ENCODE measurements at places on chromosomes 6 and 20.

GRCh38 chr6:29071831-29072723 is 15.0 kb downstream of the OR2B3 start:
- no peak overlapping the region for H3K27ac ChIP-seq
- no peaks in the 10 kb centered on the region for H3K4me1 ChIP-seq
- H3K36me3 ChIP-seq = no peaks in the 10 kb centered on the region
- H3K4me3 ChIP-seq = no peak overlapping the region
- H3K27me3 ChIP-seq = no peaks in the 10 kb centered on the region

DNA sequence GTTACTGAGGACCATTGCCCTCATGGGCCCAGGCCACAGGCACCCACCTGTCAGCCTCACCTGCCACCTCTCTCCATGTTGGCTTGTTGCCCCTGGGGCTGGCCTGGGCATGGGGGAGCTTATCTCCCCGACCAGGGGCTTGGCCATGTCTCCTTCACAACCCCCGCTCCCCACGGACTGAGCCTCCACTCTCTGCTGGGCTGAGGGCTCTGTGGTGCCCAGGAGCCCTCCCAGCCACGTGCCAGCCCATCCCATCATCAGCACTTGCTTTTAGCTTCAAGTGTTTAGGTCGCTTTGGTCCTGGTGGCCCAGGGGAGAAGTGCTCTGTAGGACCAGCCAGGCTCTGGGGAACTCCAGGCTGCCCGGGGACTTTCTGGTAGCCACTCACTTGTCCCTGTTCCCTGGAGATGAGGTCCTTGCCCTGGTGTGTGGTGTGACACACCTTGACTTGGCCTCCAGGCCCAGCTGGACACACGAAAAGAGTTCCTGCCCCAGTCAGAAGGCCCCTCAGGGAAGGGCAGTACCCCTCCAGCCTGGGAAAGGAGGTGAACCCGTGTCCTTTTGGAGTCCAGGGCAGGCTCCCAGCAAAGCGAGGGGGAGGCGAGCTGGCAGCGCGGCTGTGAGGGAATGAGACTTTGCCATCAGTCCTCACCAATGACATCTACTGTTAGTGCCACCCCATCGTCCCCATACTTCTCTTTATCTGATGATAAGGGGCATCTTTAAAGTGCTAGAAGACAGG is 352.6 kb downstream of the ZFAND3 start:
- H3K4me1 ChIP-seq = no peaks in the 10 kb centered on the region
- DNase-seq = no peak
- H3K4me3 ChIP-seq = no peak overlapping the region
- no peak overlapping the region for H3K27ac ChIP-seq
- H3K36me3 ChIP-seq = no peaks in the 10 kb centered on the region

- H3K4me1 ChIP-seq = no peaks in the 10 kb centered on the region
- H3K4me3 ChIP-seq = no peak overlapping the region
- no peaks in the 10 kb centered on the region for H3K36me3 ChIP-seq
- no peak for DNase-seq
- H3K27me3 ChIP-seq = no peaks in the 10 kb centered on the region
Observed at GRCh38 chr6:167708501-167709094, 118.1 kb upstream of the AFDN start.

GRCh38 chr6:36605560-36606391 is 11.6 kb downstream of the SRSF3 start:
- H3K27me3 ChIP-seq = no peaks in the 10 kb centered on the region
- no peak overlapping the region for H3K4me3 ChIP-seq
- H3K36me3 ChIP-seq = no peaks in the 10 kb centered on the region
- H3K27ac ChIP-seq = peak overlapping the region; percentile 60
- peaks cover 9% of the 10 kb centered on the region for H3K4me1 ChIP-seq

- no peak for DNase-seq
- H3K27ac ChIP-seq = no peak overlapping the region
Observed at GRCh38 chr6:129393654-129394053, 316.3 kb downstream of the ARHGAP18 start.

GRCh38 chr20:37534401-37535157 is 6.9 kb upstream of the BLCAP start:
- H3K4me1 ChIP-seq = no peaks in the 10 kb centered on the region
- H3K36me3 ChIP-seq = no peaks in the 10 kb centered on the region
- no peak overlapping the region for H3K27ac ChIP-seq
- no peak for DNase-seq
- no peak overlapping the region for H3K4me3 ChIP-seq

DNA sequence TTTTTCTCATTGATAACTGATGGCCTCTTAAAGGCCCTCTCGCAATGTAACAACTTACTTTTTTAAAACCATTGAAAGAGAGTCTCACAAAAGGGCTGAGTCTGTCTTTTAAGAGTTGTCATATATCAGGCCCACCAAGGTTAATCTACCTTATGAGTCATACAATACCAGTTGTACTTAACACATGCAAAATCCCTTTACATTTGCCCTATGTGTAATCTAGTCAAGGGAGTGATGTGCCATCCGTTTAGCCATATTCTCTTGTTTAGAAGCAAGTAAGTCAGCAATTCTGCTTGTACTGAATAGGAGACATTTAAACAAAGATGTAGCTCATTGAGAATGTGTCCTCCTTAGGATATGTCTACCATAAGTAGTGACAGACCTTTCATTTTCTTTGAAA is 143.7 kb downstream of the TENT5A start:
- no peak overlapping the region for H3K27ac ChIP-seq
- H3K4me1 ChIP-seq = no peaks in the 10 kb centered on the region
- no peak overlapping the region for H3K4me3 ChIP-seq
- no peaks in the 10 kb centered on the region for H3K27me3 ChIP-seq
- DNase-seq = no peak

- H3K27ac ChIP-seq = peak overlapping the region; percentile 70
- H3K27me3 ChIP-seq = no peaks in the 10 kb centered on the region
- H3K4me1 ChIP-seq = no peaks in the 10 kb centered on the region
- no peak overlapping the region for H3K4me3 ChIP-seq
- no peaks in the 10 kb centered on the region for H3K36me3 ChIP-seq
Observed at GRCh38 chr6:34610819-34611477, 54.8 kb upstream of the SPDEF start.

- H3K36me3 ChIP-seq = no peaks in the 10 kb centered on the region
- H3K4me1 ChIP-seq = no peaks in the 10 kb centered on the region
- H3K4me3 ChIP-seq = no peak overlapping the region
- no peak overlapping the region for H3K27ac ChIP-seq
Observed at GRCh38 chr6:139642346-139642745, 267.9 kb upstream of the CITED2 start.

- H3K27ac ChIP-seq = no peak overlapping the region
- H3K27me3 ChIP-seq = no peaks in the 10 kb centered on the region
- no peak for DNase-seq
- no peaks in the 10 kb centered on the region for H3K36me3 ChIP-seq
Observed at GRCh38 chr6:142518126-142518525, 216.3 kb downstream of the ADGRG6 start.

- H3K4me1 ChIP-seq = no peaks in the 10 kb centered on the region
- H3K36me3 ChIP-seq = no peaks in the 10 kb centered on the region
- no peak overlapping the region for H3K4me3 ChIP-seq
- H3K27ac ChIP-seq = no peak overlapping the region
- H3K27me3 ChIP-seq = no peaks in the 10 kb centered on the region
- DNase-seq = no peak
Observed at GRCh38 chr6:34370361-34370760, 22.1 kb downstream of the NUDT3 start.

GRCh38 chr6:144052488-144052887 is 42.9 kb downstream of the SF3B5 start:
- no peak overlapping the region for H3K27ac ChIP-seq
- H3K4me1 ChIP-seq = no peaks in the 10 kb centered on the region
- H3K36me3 ChIP-seq = no peaks in the 10 kb centered on the region
- H3K27me3 ChIP-seq = no peaks in the 10 kb centered on the region
- H3K4me3 ChIP-seq = no peak overlapping the region

Data from uterus (tissue), 4 donors.